Activated naive CD8-positive, alpha-beta T cell treated with anti-CD3 and anti-CD28 coated beads for 36 hours (primary cell): ENCODE measurements at places on chromosomes 4 and X.

- DNase-seq, result no peak
These were observed 398.0 kb downstream of the MAGEB5 start for GRCh38 chrX:26613956-26614355.

GRCh38 chr4:13329340-13329850 is 154.7 kb downstream of the RAB28 start:
- DNase-seq, result no peak

GRCh38 chrX:22012051-22012450 is 20.1 kb upstream of the PHEX start:
- DNase-seq, result no peak

- DNase-seq, result no peak
These were observed 91.5 kb downstream of the COX18 start for GRCh38 chr4:72977936-72978485.

DNA sequence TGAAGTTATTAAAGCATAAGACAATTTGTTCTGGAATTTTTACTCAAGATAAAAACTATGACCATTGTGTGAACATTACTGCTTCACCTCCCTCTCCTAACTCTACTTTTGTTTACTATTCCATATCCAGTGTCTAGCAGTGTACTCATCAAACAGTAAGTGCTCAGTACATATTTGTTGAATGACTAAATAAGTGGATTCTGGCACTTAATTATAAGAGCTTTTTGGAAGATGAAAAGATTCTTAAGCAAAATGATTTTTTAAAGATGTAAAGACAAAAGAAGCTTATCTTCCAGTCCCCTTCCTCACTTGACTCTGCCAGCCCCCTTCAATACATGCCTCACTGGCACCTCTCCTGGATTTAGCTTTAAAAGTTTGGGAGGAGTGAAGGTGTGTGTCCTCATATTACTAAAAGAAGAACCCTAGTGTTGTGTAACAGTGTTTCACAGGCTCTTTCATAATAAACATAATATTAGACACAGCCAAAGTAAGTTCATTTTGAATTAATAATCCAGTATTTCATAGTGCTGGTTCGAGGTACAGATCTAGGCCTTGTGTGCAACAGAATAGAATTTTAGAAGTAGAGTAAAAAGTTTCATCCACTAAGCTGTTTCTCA is 53.0 kb downstream of the GAB1 start:
- no peak for DNase-seq

GRCh38 chr4:15501941-15502340 is 32.3 kb downstream of the CC2D2A start:
- no peak for DNase-seq
